ENCODE measurements at places on chromosomes 16 and 17.
A peak's percentile ranks its signal among the peaks of the same experiment; 100 is the strongest.

DNA sequence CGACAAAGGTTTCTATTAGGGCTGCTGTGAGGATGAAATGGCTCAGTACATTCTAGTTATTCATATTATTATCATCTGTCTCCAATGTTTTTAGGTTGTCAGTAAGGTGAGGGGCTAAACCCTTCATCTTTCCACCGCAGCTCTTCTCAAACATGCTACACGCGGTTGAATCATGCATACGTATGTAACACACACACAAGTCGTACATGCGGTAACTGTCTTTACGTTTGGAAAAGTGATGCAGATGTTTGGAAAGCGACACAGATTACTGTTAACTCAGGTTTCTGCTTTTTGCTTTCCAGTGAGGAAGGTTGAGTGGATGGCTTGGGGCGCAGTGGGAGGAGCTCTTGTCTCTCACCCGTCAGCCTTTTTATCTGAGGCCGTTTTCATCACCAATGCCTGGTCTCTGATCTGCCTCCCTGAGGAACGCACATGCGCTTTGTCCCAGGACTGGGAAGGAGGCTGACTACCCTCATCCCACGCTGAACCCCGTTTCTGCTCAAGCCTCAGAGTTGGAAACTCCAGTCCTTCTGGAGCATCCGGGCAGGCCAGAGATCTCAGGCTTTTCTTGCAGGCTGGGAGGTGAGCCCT is 3.2 kb upstream of the FOXL1 start:
- no peak for DNase-seq

- DNase-seq: no peak
Observed at GRCh38 chr17:39979016-39979670, 1.5 kb upstream of the PSMD3 start.

- no peak for DNase-seq
Observed at GRCh38 chr17:62456016-62456415, 22.6 kb upstream of the TLK2 start.

DNA sequence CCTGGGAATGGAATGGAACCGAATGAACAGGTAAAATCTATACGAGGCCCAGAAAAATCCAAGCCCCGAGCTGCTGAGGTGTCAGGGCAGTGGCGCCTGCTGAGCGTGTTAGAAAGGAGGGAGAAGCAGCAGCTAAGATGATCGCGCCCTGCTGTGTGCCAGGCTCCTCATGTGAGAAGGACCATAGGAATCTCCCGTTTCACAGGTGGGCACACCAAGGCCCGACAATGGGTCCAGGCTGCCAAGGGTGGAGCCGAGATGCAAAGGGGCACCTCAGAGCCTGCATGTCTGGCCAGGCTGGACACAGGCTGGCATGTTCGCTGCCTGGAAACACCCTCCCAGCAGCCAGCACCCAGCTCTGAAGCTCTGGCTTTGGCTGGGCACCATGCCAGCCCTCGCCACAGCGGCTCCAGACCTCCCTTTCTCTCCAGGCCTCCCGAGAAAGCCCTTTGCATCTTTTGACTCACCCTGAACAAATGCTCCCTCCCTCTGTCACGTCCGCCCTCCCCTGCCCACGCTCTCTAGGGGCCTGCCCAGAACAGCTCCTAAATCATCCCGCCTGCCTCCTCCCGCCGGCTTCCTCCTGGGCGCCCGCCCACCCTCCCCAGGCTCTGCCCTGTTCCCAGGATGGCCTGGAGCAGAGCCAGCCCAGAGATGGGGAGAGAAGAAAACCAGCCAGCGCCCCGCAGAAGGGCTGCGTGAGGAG is 217.8 kb upstream of the GSE1 start:
- DNase-seq: peak; percentile 72

GRCh38 chr17:73785496-73785895 is 141.3 kb upstream of the SDK2 start:
- no peak for DNase-seq

DNA sequence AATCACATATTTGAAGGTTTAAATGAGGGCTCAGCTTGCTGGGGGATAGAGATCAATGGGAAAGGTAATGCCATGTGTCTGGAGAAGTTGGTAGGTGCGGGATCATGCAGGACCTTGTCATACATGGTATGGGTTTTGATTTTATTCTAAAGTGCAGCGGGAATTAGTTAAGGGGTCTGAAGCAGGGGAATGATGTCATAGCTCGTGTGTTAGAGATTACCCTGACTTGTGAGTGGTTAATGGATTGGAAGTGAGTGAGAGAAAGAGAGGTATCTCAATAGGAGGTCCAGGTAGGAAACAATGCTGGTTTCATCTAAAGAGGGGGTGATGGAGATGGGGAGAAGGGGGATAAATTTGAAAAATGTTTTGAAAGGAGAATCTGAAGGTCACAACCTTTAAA is 280.0 kb downstream of the SHISA9 start:
- no peak for DNase-seq

DNA sequence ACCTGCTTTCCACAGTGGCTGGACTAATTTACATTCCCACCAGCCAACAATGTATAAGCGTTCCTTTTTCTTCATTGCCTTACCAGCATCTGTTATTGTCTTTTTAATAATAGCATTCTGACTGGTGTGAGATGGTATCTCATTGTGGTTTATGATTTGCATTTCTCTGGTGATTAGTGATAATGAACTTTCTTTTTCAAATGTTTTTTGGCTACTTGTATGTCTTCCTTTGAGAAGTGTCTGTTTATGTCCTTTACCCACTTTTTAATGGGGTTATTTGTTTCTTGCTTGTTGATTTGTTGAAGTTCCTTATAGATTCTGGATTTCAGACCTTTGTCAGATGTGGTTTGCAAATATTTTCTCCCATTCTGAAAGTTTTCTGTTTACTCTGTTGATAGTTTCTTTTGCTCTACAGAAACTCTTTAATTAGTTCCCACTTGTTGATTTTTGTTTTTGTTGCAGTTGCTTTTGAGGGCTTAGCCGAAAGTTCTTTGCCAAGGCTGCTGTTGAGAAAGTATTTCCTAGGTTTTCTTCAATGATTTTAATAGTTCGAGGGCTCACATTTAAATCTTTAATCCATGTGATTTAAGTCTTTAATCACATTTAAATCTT is 26.8 kb downstream of the ITGAM start:
- DNase-seq: no peak

DNA sequence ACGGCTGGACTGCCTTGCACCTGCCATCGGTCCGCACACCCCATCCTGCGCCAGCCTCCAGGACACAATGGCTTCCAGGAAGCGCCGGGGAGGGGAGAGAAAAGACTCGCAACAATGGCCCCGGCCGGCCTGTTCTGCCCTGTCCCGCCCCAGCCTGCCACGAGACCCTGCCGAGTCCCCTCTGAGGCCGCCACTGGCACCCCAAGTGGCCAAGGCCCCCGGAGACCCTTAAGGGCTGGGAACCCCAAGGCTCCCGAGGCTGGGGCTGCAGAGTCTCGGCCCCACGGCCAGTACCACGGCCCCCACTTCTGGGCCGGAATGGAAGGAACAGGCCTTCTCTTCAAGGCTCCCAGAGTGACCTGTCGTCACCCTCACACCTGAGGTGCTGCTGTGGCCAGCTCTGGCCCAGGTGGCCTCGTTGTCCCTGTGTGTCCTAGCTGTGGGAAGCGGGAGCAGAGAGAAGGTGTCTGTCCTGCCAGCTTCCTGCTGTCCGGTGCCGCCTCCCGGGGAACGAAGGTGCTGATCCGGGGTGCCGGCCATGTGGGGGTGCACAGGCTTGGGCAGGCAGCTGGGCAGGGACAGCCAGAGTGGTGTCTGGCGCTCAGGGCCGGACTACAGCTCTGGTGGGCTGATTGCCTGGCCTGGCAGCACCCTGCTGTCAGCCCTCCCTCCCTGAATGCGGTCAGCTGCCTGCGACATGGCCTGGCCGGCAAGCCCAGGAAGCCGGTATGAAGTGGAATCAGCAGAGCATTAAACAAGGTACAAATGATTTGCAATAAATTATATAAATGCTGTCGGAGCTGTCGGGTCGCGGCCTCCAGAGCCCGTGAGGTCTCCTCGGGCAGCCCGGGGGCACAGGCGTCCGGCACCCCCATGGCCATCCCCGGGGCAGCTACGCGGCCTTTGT is 8.2 kb upstream of the CACNA1H start:
- DNase-seq: no peak

DNA sequence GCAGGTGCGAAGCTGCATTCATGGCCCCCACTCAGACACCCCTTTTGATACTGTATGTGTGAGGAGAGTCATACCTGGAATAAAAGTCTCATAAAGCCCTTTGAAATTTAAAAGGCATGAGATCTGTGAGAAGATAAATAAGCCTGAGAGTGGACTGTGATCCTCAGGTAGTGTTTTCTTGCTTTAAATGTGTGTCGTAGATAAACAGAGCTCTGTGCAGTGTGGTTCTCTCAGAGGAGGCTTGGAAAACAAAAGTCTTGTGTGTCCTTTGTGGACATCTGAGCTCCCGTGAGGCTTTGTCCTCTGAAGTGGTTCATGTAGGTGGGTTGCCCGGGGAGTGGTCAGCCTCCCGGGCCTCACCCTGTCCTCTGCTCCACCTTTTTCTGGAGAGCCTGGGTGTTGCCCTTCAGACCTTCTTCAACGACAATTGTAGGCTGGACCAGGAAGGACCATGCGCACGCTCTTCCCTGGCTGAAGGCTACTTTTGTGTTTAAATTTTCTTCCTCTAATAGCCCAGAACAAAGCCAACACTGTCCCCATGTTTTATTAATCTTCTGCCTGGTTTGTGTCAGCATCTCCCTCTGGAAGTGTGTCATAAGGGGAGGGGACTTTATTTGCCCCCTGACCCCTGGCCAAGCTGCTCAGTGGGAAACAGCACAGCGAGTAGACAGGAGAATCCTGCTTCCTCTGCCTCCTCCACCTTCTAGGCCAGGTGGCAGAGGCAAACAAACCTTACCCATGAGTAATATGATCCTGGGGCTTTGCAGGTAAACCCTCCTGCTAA is 151.2 kb downstream of the MSI2 start:
- no peak for DNase-seq

DNA sequence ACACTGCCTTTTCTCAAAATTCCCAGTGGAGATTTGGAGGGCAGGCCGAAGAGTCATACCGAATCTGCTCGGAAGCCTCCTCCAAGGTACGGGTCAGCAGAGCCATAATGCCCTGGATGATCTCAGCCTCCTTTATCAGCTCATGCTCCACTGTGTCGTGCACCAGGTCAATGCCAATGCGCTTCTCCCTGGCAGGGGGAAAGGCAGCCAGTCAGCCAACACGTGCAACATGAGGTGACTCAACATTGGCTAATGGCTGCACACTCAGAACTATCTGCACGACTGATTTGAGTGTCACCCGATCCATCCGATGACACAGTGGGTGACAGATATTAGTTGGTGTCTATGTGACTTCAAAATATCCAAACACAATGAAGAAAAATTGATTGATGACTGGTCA is 15.8 kb downstream of the TEKT1 start:
- no peak for DNase-seq

- no peak for DNase-seq
Observed at GRCh38 chr17:13833921-13834320, 232.2 kb upstream of the HS3ST3A1 start.

GRCh38 chr17:29590411-29591145 is 1.1 kb upstream of the GIT1 start:
- DNase-seq: no peak

GRCh38 chr17:50908860-50909764 is 43.0 kb upstream of the TOB1 start:
- peak; percentile 83 for DNase-seq

GRCh38 chr16:64864232-64864809 is 257.5 kb downstream of the CDH11 start:
- peak; percentile 79 for DNase-seq

DNA sequence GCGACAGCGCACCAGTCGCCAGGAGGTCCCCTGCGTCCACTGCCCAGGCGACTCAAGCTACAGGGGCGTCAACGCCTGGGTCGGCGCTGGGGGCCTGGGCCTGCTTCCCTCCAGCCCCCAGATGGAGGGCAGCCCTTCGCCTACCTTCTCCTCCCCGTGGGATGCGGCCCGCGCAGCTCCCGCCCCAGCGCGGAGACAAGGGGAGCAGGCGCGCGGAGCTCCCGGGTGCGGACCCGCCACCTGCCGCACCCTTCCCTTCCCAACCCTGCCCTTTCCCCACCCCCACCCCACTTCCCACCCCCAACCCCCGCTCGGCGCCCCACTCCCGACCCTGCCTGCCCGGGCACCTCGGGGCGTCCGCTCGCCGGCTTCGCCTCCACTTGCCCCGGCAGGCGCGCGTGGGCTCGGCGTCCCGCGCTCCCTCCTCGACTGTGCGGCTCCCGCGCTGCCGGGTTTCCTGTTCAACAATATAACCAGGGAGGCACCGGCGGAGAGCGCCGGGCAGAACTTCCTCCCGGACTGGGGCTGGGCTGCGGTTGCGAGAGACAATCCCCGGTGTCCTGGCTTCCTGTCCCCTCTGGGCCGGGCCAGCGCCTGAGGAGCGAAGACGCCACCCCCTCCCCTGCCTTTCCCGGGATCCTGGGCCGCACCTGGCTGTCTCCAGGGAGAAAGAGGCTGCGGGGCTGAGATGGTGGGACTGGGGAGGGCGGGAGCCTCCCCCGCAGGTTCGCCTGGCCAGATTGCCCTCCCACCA is at the start of gene ARHGAP27:
Gene ARHGAP27, minus strand, starts transcription at position 466 of the 754 bp plus-strand sequence. CDS start 2,591 bp downstream, outside the sequence.
- no peak for DNase-seq

DNA sequence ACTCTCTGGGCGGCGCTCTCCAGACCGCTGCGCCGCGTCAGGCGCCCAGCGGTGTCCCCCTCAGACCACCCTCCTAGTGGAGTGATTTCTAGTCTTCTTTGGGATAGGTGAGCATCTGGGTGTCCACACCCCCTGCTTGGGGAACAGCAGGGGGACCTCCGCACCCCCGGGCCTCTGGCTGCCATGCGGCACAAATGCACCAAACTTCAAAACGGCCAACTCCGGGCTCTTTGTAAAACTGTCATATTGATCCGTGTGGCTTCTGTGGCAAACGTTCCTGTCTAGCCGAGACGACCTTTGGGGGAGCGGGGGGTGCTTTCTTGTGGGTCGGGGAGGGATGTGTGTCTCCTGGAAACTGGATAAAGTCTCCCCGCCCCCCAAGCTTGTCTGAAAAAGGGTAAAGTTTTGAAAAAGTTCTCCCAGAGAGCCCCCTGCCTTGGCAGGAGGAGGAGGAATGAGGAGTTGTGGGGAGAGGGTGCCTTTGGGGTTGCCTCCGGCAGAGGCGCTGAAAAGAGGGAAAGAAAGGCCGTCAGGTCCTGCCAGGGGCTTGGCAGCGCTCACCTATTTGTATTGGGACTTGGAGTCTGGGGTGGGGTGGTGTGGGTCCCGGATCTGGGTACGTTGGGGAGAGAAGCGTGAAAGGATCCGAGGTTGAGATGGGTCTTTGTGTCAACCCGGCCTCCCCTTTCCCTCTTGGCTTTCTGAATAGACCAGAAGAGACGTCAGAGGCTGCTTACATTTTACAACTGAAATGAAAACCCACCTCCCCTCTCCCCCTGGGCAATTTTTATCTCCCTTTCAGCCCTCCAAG is 2.2 kb upstream of the CHD3 start:
- no peak for DNase-seq

- DNase-seq: no peak
Observed at GRCh38 chr17:75703591-75703990, 17.7 kb upstream of the ITGB4 start.

DNA sequence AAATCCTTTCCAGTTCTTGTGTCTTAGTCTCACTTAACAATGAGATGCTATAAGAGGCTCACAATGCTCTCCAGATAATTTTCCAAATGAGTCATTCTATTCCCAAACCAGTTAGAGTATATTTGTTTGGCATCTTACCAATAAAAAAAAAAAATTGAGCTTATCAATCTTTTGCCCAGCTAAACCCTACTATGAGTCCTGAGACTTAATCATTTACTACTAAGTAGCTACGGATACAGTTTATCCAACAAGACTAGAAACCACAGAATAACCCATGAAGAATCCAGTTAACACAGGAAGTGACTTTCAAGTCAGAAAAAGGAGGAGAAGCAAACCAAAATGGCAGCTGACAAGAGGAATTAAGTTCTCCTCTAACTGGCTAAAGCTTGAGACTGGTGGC is 330.3 kb upstream of the XYLT1 start:
- no peak for DNase-seq

Data from smooth muscle cell of the brain vasculature (primary cell).